CD4-positive, alpha-beta T cell treated with Interleukin-17A for 1 hour (primary cell): ENCODE measurements at places on chromosomes 1 and 21.

DNA sequence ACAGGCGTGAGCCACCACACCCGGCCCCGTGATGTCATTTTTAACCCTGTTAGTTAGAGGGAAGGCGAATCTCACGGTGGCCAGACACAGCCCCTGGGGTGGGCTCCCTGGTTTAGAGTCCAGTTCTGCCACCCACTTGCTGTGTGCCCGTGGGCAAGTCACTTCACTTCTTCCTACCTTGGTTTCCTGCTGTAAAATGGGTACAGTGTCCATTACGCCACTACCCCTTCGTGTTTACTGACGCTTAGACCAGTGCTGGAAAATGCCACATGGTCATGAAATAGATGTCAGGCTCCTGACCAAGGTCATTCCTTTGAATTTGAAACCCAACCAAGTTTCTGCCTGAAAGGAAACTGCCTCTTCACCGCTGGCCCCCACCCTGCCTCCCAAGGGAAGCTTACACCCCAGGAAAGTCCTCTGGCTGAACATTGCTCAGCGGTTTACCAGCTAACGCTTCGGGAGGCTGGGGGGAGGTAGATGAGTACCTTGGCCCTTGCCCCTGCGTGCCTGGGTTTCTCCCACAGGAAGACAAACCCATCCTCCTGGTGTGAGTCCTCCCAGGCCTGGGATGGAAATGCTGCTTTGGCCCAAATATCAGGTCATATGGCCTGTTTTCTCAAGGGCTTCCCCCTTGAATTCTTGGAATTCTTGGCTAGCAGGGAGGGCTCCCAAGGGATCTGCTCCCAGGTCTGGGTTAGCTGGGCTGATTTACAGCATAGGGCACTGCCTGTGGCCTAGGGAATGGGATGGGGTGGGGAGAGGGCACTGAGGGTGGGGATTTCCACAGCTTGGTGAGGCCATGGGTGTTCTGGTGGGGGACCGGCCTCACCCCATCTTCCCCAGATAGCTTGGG lies 7.6 kb upstream of the AADACL4 start:
- DNase-seq, result no peak

DNA sequence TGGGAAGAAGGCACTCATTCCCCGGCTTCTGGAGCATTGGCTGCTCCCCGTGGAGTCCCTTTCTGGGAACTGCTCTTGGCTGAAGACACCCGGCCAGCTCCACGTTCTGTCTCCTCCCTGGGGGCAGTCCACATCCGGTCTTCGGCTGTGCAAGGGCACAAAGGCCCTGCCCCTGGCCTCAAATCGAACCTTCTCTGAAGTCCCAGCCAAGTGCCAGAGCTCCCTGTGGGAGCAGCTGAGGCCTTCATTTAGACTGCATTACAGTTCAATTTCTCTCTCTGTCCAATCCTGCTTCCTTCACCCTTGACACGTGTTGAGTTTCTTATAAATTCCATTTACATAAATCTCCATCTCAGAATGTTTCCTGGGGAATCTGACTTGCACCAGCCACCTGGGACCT lies 132.9 kb upstream of the POU3F1 start:
- no peak for DNase-seq

- DNase-seq, result no peak
Measured at GRCh38 chr1:206011057-206011456, 7.9 kb upstream of the RAB7B start.

DNA sequence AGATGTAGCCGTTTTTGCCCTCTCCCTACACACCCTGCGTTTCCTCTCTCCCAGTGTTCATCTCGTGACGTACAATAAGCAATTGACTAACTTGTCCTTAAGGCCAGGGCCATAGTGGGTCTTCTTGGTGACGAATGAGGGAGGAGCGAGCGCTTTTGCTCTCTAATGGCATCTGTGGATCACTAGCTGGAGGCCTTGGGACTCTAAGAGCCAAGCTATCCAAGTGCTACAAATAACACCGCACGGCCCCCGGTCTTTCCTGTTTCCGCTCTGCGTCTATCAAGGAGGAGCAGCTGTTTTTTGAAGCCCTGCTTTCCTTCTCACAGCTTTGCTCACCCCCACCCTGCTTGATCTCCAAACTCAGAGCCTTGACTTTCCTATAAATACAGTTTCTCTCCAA lies 25.2 kb downstream of the EVA1C start:
- DNase-seq, result no peak

GRCh38 chr21:42461881-42462877 lies 33.8 kb downstream of the RSPH1 start:
- DNase-seq, result peak; percentile 10

DNA sequence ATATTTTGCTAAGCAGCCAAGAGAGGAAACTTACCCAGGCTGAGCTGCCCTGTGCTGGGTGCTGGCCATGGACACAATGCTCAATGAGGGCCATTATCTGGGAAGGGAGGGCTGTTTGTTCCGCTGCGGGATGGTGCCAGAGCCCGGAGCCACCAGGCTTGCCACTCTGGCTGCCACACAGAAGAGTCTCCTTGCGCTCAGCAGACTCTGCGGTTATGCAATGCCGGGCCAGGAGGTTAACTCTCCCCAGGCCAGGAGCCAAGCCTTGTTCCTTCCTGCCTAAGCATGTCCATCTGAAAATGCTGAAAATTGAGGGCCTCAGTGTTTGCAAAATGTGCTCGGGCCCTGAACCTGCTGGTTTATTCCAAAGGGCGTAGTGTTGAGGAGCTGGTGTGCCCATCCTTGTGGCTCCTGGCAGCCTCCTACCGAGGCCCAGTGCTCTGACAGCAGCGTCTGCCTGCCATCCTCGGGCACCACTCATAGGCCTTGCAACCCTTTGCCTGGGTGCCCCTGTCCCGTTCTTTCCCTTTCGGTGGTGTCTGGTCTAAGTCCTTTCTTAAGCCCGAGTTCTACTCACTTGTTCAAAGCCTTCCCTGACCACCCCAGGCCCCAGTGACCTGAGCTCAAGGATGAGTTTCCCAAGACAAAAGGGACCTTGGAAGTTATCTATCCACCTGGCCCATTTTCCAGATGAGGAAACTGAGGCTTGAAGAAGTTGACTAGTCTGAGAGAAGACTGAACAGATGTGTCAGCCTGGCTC lies 133.8 kb upstream of the EDN2 start:
- DNase-seq, result no peak

- DNase-seq, result no peak
Measured at GRCh38 chr1:43054961-43055360, 96.3 kb upstream of the SLC2A1 start.

GRCh38 chr1:11731691-11732283 lies 4.1 kb upstream of the AGTRAP start:
- DNase-seq, result peak; percentile 25

- DNase-seq, result no peak
Measured at GRCh38 chr1:246790364-246790763, 66.2 kb downstream of the SCCPDH start.

DNA sequence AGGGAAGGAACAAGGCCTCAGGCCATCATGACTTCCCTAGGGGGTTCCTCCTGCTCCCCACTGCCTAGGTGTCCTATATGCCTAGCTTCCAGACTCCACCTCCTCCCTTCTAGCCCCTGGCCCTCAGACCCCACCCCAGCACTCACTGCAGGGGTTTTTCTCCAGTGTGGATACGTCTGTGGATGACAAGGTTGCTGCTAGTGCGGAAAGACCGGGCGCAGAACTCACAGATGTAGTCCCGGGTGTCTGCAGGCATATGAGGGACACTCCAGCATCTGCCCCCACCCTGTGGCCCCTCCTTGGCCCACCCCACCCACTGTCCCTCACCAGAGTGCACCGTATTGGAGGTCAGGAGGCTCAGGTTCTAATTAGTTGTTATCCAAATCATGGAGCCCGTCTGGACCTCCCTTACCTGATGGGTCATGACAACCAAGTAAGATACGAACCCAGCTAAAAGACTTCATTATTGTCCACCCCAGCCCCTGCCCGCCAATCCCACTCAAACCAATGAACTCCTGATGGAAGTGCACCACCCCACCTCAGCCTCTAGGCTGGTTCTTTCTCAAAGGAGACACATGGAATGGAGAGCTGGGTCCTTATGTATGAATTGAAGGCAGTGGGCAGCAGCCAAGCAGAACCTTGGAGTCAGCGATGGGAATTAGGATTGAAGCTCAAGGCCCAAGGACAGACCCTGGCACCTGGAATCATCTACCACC lies 8.2 kb downstream of the ZNF692 start:
- DNase-seq, result no peak

- DNase-seq, result no peak
Measured at GRCh38 chr1:58732087-58732775, 32.4 kb upstream of the MYSM1 start.

GRCh38 chr1:188426561-188426960 lies 1597.8 kb downstream of the PLA2G4A start:
- no peak for DNase-seq

DNA sequence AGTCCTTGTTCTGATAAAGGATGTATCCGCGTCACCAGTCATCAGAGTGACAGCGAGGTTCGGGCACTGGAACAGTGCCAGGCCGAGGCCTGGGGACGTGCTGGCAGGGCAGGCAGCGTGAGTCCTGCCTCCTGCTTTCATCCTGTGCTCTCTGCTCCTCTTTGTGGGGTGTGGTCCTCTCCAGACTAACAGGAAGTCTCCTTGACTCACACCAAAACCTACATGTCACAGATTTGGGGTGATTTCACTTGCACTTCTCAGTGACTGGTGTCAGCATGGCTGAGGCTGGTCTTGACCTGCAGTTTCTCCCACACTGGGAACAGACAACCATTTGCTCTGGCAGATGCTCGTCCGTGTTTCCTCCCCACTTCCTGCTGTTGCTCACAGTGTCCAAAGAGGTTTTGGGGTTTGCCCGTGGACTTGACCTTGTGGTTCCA lies 8.8 kb upstream of the NLRP3 start:
- DNase-seq, result peak; percentile 82

DNA sequence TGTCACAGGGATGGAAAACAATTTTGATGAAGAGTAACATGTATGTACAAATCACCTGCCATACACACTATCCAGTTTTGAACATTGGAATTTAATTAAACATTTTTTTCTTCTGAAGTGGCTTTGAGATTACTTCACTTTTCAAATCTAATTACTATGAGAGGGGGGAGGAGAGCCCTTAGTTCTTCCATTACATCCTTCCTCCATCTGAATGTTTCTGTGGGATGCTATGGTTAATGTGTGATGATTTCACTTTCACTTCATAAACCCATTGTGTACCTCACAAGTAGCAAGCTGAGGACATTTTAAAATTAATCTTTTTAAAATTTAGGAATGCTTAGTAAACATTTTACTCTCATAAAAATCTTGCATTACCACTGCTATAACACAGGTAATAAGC lies 156.9 kb downstream of the RUNX1 start:
- peak; percentile 27 for DNase-seq

DNA sequence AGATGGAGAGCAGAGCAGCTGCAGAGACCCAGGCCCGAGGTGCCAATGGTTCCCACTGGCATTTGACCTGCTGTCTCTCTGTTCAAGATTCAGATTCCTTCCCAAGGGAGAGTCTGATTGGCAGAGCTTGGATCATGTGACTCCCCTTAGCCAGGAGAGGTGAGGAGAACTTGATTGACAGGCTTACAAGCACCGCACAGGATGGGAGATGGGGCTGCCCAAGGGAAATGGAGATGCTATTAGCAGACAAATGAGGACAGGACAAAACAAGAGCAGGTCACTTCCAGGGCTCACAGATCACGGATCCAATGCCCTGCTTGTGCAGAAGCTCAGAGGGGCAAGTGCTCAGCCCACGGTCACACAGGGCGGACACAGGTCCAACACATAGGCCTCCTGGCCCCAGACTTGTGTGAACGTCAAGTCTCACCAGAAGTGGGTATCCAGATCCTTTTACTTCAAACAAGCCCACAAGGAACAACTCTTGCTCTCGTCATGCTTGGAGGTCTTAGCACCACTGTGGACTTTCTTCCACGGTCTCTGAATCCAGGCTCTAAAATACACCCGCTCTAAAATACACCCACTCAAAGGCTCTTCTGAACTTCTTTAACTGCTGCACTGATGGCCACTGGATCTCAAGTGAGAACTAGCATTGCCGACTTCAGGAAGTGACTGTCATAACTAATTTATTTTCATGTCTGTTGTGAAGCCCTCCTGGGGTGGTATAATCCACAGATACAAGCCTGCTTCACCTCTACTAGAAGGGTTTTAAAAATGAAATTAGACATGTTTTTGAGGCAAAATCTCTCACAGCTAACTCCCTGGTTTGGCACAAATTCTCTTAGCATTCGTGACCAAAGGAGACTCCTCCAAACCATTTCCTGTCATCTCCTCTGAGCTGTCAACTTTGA lies 274.9 kb downstream of the RRAGC start:
- no peak for DNase-seq

DNA sequence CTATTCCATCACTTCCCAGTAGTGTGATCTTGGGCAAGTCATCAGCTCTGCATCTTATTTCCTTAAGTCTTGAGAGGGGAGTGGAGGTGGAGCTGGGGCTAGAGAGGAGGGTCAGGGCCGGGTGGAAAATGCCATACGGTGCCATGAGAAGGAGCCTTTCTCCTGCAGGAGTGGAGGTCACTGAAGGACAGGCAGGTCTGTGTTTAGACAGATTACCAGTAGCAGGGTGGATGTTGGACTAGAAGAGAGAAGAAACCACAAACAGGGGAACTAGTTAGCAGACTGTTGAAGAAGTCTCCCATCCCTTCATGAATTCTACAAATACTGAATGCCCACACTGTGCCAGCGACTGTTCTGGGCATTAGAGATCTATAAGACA lies 13.9 kb upstream of the CPT2 start:
- no peak for DNase-seq

- DNase-seq, result no peak
Measured at GRCh38 chr1:70486676-70487458, 75.8 kb downstream of the CTH start.

DNA sequence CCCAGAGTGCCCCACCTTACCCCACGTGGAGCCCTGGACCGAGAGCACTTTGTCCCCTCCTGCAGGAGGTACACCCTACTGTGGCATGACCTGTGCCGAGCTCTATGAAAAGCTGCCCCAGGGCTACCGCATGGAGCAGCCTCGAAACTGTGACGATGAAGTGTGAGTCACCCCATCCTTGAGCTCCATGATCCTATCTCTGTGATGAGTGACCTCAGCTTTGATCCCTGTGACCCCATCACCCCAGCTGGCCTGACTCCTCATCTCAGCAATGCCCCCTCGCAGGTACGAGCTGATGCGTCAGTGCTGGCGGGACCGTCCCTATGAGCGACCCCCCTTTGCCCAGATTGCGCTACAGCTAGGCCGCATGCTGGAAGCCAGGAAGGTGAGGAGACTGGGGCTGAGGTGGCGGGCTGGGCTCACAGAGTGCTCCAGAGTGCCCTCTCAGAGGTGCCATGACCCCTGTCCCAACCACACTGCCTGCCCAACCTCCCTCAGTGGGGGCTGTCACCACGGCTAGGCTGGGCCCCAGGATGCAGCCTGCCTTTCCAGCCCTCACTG lies 16.2 kb upstream of the MPL start:
- no peak for DNase-seq

- DNase-seq, result no peak
Measured at GRCh38 chr1:35560256-35561225, 2.9 kb downstream of the NCDN start.

DNA sequence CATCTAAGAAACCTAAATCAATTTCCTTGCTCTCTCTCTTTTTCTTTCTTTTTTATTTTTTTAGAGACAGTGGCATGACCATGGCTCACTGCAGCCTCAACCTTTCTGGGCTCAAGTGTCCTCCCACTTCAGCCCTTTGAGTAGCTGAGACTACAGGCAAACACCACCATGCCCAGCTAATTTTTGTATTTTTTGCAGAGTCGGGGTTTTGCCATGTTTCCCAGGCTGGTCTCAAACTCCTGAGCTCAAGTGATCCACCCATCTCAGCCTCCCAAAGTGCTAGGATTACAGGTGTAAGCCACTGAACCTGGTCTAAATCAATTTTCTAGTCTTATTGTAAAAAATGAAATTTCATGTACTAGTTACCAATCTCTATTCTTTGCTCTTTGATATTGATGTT lies 108.9 kb downstream of the LHX8 start:
- DNase-seq, result no peak

- DNase-seq, result no peak
Measured at GRCh38 chr1:203305809-203306088, 430 bp downstream of the BTG2 start.
